ENCODE measurements at places on chromosomes 12 and 14.

GRCh38 chr14:34344318-34344717 lies 117.7 kb downstream of the SPTSSA start:
- no peak for DNase-seq

- no peak for DNase-seq
Observed at GRCh38 chr14:102523569-102524450, 14.2 kb upstream of the ANKRD9 start.

GRCh38 chr14:97361181-97361580 lies 564.0 kb downstream of the VRK1 start:
- no peak for DNase-seq

DNA sequence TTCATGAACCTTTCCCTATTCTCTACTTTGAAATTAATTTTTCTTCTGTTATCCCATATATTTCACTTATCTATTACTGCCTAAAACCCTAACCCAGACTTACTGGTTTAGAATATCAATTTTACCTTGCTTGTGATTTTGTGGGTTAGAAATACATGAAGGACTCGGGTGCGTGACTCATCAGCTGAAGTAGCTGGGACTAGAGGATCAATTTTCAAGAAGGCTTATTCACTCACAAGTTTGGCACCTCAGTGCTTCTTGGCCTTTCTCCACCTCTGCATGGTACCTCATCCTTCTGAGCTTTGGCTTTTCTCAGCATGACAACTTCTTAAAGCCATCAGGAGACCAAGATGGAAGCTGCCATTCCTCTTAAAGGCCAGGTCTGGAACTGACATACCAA lies 57.8 kb downstream of the TMEM117 start:
- DNase-seq, result peak; percentile 33

- no peak for DNase-seq
Observed at GRCh38 chr14:92383805-92384204, 60.8 kb downstream of the SLC24A4 start.

GRCh38 chr12:6225630-6226001 lies 25.4 kb downstream of the CD9 start:
- no peak for DNase-seq

GRCh38 chr14:53778263-53778662 lies 178.4 kb downstream of the BMP4 start:
- no peak for DNase-seq

DNA sequence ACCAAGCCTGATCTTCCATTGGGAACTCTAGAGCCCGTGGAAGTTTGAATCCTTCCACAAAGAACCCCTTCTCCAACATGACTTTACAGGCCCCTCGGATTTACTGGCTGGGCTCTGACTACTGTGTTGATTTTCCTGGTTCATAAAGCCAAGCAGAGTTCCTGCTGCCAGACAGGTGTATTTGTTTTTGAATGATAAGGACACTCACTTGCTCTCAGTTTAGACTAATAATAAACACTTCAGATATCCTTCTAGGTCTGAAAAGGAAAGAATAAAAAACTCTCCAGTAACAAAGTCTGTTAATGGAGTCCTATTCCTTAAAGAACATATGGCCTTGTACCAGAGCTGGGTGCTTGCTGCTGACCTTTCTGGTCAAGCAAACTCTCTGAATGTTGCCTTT lies 31.0 kb downstream of the SIX1 start:
- DNase-seq, result no peak

DNA sequence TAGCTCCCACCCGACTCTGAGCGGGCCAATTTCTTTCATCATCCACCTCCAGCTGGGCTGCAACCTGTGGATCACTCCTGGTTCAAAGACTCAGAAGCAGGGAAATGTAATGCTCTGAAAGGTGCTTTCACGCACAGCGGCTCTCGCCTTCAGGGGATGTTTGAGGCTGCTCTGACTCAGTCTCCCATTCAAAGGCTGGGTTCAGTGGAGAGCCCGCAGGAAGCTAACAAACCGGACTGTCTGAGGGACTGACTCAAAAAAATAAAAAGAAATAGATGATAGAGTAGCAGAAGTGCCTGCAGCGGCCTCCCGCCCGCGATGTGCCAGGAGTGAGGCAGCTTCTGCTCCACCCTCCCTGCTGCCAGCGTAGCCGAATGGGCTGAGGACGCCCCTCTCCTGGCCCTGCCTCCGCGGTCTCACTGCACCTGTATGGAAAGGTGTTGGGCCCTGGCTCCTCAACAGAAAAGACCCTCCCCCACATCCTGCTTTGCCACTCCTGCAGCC lies 98.0 kb downstream of the GCH1 start:
- DNase-seq, result no peak

DNA sequence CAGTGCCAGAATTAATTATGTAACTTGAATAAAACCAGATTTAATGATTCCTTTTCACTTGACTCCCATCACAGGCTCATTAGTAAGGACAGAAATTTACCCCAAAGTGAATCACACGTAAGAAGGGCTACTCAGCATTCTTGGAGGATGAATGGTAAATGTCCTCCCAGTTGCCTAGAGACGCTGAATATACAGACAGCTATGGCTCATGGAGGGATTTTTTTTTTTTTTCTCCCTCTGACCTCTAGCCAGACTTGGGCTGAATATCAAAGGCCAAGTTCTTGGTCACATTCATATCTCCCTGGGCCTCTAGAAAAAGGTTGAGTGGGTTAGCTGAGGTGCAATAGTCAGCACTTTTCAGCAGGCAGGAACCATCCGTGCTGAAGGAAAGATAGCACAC lies 77.5 kb downstream of the PHLDA1 start:
- peak; percentile 85 for DNase-seq

DNA sequence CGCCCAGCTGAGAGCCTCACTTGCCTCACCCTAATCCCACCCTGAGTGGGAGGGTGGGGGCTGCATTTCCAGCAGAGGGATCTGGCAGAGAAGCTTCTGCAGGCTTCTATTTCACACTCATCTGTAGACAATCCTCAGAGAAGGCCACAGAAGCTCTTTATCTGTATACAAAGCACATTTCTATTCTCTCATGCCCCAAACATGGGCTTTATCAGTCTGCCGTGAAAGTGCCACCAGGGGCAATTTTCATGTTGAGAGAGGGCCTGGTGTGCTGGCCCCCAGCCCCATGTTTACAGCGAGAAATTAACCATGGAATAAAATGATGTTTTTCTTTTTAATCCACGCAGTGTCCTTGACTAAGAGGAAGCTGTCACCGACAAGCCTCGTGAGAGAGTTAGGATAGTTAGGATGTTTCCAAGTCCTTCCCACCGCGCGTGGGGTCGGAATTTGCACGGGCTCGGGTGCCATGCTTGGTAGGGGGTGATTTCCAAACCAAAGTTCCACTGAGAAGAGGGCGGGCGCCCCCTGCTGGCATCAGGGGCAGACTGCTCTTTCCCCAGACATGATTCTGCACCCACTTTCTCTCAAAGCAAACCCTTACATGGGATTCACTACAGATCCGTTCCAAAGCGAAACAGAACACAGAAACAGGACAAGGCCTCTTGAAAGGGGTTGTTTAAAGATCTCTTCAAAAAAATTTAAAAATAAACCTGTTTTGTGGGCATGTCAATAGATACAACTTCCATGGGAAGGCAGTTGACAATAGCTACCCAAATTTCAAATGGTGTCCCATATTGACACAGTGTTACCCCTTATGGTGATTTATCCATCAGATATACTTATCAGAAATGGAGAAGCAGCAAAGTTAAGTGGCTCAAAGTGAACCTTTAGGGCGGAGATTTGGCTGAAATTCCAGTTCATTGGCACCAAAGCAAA lies 19.4 kb downstream of the BDKRB1 start:
- no peak for DNase-seq

GRCh38 chr12:126027825-126028224 lies 962.6 kb downstream of the AACS start:
- no peak for DNase-seq

GRCh38 chr14:65704850-65705249 lies 292.3 kb downstream of the FUT8 start:
- DNase-seq, result no peak

- no peak for DNase-seq
Observed at GRCh38 chr12:110224379-110225304, 56.4 kb upstream of the ATP2A2 start.

DNA sequence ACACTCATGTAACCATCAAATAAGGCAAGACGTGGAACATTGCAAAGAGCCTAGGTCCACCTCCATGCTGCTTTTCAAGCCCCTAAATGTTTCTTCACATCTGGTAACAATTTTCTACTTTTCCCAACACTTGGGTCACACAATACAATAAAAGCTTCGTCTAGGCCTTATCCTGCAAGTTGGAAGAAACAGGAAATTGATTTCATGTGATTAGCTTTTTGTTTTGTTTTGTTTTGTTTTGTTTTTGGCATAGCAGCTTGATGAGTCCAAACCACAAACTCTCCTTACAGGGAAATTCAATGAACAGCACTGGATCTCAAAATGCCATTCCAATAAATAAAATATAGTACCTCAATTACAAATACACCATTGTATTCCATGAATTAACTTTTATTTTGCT lies 19.3 kb downstream of the TAS2R50 start:
- DNase-seq, result no peak

DNA sequence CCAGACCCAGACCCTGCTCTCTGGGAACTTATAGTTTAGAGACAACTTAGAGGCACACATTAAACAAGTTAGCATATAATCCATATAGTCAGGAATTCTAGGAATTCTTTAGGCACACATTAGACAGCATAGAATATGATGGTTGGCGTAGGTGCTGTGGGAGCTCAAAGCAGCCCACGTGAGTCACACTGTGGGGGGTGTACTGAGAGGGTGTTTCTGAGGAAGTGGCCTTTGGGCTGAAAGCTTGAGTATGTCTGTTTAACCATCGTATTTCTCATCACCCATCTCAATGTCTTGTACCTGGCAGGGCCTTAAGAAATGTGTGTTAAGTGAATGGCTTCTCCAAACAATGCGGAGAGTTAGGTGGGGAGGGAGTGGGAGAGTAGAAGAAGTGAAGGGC lies 67.2 kb downstream of the TMEM30B start:
- DNase-seq, result no peak

DNA sequence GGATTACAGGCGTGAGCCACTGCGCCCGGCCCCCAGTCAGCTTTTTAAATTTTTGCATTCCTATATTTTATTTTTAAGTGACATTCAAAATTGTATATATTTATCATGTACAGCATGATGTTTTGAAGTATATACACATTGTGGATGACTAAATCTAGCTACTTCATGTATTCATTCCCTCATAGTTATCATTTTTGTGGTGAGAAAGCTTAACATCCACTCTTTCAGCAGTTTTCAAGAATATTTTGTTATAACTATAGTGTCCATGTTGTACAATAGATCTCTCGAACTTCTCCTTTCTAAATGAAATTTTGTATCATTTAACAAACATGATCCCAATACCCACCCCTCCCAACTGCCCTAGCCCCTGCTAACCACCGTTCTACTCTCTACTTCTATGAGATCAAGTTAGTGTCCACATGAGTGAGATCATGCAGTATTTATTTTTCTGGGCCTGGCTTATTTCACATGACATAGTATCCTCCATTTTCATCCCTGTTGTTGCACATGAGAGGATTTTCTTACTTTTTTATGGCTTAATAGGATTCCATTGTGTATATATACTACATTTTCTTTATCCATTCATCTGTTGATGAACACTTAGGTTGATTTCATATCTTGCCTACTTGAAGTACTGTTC lies 8.8 kb upstream of the HEBP1 start:
- no peak for DNase-seq

DNA sequence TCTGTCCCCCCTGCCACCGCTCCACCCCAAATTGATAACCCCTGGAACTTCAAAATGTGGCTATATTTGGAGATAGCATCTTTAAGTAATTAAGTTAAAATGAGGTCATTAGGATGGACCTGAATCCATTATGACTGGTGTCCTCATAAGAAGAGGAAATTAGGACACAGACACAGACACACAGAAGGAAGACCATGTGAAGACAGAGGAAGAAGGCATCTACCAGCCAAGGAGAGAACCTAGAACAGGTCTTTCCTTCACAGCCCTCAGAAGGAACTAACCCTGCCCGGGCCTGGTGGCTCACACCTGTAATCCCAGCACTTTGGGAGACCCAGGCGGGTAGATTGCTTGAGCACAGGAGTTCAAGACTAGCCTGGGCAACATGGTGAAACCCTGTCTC lies 3.6 kb upstream of the HRK start:
- no peak for DNase-seq

DNA sequence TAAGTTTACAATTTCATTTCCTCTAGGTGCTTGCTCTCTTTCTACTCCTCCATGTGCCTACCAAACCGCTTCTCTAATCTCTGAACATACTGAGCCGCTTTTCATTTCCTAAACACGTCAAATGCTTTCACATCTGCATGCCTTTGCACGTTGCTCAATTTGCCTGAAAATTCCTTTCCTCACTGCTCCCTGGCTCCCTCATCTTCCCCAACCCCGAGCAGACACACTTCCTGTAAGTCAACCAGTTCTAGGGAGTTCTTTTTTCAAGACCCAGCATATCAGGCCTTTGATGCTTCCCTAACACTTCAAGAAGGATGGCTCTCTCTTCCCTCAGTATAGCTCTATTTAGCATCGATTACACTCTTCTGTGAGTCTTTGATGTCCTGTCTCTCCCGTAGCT lies 50.3 kb downstream of the LMO3 start:
- DNase-seq, result no peak

GRCh38 chr14:68987653-68988036 lies 8.5 kb upstream of the ACTN1 start:
- no peak for DNase-seq

DNA sequence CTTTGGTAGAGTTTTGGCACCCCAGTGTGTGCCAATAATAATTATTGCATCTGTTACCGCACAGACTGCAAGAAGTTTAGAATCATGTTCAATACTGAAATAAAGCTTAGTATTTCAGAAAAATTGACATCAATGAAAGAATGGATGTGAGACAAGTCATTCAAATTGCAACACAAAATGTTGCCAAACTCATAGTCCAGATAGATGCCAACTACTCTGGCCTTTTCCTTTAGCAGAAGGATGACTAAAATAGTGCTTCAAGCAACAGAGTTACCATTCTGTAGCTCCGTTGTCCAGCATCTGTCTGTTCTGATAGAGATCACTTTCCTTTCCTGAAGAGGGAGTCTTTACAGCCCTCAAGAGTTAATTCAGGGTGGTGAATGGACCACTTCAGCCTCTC lies 77.5 kb downstream of the LIN7A start:
- DNase-seq, result no peak

- DNase-seq, result no peak
Observed at GRCh38 chr14:36928432-36928831, 244.0 kb downstream of the SLC25A21 start.

GRCh38 chr12:91098461-91098860 lies 12.8 kb downstream of the LUM start:
- no peak for DNase-seq

- no peak for DNase-seq
Observed at GRCh38 chr14:58846682-58847465, 209.1 kb downstream of the DACT1 start.

GRCh38 chr12:78241446-78241845 lies 410.8 kb downstream of the NAV3 start:
- DNase-seq, result no peak
